ENCODE measurements at places on chromosomes 13 and 19.

DNA sequence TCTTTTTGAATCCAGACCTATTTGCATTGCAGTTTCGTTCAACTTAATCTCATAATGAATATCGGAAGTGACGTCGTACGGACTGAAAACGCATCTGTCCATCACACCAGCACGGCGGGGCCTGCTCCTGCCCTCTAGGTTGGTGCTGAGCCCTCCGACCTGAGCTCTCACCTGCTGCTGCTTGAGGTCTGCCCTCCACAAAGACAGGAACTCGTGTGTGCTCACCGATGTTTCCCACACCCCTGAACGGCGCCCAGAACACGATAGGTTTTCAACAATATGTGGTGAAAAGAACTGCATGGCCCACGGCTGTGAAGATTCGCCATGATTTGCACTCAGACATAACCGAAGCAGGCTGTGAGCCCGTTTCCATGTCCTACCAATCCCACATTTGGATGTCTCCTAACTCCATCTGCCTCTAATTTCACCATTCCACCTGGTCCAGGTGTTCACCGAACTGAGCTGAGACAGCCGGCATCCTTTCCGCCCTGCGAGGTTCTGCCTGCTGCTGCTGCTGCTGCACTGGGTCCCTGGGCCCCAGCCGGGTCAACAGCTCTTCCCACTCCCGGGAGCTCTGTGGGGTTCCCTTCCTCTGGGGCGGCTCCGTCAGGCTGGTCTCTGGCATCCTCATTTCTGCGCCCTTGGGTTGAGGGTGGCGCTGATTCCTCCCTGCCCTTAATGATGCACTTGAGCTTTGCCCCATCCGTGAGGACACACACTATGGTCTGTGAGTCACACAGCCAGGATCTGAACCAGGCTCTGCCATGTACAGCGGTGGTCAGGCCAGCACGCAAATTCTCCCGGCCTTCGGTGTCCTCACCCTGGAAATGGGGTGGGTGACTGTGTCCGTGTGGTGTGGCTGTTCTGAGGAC, 20.9 kb downstream of the GRTP1 start:
- DNase-seq = no peak

GRCh38 chr19:32692727-32693061, 1.1 kb downstream of the NUDT19 start:
- no peak for DNase-seq

DNA sequence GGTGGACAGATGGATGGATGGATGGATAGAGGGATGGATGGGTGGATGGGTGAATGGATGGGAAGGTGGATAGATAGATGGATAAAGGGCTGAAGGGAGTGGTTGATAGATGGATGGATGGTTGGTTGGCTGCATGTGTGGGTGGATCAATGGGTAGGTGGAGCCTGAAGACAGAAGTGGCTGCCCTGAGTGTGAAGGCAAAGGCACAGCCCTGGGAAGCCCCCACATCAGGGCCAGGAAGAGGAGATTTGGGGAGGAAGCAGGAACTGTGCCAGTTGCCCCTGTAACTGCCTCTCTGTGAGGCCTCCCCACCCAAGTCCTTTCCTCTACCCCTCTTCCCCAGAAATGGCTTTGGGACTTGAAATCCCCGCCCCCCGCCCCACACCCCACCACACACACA, 43.4 kb upstream of the NFIC start:
- DNase-seq = no peak

- no peak for DNase-seq
Measured at GRCh38 chr13:89982407-89983095, 1364.9 kb upstream of the MIR17HG start.

GRCh38 chr13:97423300-97424045, 10.5 kb upstream of the RAP2A start:
- no peak for DNase-seq

DNA sequence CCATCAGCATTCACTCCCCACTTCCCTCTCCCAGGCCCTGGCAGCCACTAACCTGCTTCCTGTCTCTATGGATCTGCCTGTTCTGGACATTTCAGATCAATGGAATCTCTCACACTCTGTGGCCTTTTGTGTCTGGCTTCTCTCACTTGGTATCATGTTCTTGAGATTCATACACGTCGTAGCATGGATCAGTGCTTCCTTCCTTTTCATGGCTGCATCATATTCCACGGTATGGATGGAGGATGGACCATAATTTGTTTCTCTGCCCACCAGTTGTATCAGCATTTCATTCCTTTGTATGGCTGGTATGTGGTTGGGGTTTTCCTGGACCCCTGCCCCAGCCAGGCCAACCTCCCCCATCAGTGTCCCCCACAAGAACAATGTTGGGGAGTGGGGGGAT, 36.2 kb downstream of the MYO9B start:
- no peak for DNase-seq

GRCh38 chr19:17328517-17329365, 5.9 kb downstream of the ANO8 start:
- DNase-seq = peak; percentile 47

DNA sequence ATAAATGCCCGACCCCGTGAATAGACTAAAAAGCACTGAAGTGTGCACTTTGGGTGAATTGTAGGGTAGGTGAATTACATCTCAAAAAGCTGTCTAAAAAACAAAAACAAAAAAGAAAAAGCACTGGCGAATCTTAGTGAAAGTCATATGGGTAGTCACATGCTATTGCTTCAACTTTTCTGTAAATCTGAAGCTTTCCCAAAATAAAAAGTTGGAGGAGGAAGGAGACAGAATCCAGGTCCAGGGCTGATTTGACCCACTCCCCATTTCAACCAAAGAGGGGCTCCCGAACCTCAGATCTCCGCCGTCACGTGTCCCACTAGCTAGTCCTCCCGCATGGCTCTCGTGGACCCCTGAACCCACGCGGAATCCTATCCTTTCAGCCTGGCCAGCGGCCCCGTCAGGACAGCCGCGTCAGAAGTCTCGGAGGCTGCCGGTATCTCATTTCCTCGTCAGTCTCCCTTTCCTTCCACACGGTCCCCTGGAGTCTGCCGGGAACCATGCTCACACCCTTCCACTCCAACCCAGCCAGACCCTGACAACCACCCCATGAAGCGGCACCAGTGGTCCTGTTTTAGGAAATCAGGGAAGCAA, 6.1 kb downstream of the PPP1R12C start:
- DNase-seq = no peak

DNA sequence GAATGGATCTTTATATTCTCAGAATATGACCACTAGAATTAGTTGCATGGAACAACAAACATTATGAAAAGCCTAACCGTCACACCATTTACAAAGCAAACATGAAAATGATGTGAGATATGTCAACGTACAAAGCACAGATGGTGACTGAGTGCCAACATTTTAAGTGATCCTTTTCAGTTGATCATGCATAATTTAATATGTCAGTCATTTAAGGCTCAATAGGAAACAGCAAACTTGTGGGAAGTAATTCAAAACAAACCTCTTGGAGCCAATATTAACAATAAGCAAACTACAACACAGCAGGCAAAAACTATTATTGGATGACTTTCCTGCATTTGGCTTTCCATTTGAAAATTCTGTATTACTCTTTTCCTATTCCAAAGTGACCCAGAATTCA, 277.6 kb downstream of the SLITRK6 start:
- DNase-seq = no peak

DNA sequence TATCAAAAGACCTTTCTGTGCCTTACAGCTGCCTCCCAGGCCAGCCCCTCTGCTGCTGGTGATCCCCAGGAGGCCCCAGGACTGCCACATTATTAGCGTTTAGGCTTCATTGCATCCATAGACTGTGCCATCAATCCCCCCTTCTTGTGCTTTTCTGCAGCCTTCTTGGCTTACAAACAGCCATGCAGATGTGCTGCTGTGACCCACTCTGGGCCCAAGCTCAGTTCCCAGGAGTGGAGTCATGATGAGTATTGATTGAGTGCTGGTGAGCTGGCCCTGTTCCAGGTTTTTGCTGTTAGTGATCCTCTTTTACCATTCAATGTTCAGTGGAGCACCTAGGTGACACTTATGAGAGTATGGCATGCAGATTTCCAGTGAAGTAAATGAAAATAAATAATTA, 59.9 kb upstream of the SLAIN1 start:
- no peak for DNase-seq
